Stromal cell of bone marrow (primary cell): ENCODE measurements at places on chromosomes 12 and 14.
A peak's percentile ranks its signal among the peaks of the same experiment; 100 is the strongest.

- DNase-seq, result no peak
These were observed 69.9 kb downstream of the RBM19 start for GRCh38 chr12:113896194-113896593.

DNA sequence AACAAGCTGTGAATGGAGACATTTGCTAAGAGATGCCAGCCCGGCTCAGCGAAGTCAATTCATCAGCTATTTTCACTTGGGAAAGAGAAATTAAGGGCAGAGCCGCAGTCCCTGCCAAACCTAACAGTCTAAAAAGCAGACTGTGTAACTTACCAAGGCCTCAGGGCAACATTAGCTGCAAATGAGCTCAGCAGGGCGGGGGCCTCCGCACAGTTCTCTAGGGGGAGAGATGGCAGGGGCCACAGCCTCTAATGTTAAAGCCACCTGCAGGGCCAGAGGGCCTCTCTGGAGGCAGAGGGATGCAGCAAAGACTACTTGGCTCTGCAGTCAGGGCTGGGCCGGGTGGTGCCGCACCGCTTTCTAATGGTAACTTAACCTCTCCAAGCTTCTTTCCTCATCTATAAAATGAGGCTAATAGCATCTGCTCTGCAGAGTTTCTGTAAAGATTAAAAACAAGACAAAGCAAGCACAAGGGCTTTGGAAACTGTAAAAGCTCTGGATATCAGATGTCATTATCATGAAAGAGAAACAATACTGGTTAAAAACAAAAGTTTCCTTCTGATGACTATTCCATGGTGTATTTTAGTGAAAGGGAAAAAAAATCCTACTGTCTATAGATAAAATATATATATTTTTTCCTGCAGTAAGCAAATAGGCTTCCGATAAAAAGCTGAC, 13.4 kb upstream of the GPRC5A start:
- DNase-seq, result no peak

DNA sequence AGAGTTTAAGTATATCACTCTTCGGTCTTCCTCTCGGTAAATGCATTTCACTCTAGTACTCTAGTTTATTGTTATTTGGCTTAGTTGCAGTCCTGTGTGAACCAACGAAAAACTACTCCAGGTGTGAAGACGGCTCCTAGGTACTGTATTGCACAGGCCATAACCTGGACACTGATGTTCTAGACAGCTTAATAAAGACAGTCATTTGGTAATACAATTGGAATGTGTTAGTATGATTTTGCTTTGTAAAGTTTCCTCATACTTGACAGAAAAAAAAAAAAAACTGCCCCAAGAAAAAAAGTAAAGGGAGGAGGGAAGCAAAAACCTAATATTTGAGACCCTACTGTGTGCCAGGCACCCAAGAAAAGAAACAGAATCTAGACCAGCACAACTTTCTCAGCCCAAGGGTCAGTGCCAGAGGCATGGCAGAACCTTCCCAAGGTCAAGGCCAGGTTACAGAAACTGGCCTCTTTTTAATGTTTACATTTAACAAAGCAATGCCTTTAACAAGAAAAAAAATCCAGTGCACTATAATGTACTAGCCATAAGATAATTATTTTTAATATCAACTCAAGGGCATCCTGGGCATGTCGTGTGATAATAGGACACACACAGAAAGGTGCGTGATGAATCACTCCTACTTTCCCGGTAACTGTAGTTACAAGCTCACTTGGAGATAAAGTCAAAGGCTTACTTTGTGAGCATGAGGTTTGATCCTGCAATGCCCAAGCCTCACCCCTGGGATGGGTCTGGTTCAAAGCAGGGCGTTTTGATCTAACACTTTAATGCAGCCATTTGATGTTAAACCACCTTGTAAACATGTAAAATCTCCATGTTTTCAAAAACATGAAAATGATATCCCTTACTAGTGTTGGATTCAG, 110.6 kb downstream of the BMP4 start:
- no peak for DNase-seq

GRCh38 chr12:70028918-70029317, 203.9 kb downstream of the MYRFL start:
- DNase-seq, result no peak

GRCh38 chr12:91074851-91075250, 17.0 kb upstream of the KERA start:
- DNase-seq, result no peak

DNA sequence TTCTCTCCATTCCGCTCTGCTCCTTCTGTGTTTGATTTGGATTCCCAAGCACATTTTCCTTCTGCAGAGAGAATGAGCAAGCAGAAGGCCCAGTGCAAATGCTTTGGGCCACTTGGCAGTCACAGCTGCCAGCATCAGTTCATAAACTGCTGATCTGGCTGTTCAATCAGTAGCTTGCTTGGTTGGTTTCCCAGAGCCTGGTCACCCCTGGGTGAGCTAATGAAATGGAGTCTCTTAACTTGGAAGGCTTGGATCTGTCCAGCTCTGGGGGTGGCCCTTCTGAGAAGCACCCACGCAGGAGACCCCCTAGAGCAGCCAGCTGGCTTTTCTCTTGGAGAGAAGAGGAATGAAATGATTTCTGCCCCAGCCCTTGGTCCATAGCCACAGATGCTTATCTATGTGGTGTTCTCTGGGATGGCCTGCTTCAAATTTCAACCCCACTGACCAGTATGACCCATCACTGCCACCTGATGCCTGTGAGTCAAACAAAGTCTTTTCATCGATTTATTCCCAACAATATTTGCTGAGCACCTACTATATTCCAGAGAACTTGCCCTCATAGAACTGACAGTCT, 30.3 kb downstream of the FAIM2 start:
- DNase-seq, result peak; percentile 79

DNA sequence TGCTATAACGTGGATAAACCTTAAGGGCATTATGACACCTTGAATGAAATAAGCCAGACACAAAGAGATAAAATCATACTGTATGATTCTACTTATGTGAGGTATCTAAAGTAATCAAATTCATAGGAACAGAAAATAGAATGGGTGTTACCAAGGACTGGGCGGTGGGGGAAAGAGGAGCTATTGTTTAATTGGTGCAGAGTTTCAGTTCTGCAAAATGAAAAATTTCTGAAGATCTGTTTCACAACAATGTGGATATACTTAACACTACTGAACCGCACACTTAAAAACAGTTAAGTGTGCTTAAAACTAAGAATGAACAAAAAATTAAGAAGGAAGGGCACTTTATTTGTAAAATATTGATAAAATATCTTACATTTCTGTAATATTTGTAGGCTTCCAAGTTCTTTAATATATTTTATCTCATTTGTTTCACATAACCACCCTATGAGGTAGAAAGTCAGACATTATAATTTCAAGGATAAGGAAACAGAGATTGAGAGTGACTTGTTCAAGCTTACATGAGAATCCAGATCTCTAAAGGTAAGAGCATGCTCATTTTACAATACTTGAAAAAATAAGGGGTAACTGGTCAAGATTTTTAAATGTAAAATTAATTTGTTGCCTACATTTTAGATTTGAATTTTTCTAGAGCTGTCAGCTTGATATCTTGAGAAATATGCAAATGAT, 14.9 kb downstream of the LTA4H start:
- DNase-seq, result no peak

DNA sequence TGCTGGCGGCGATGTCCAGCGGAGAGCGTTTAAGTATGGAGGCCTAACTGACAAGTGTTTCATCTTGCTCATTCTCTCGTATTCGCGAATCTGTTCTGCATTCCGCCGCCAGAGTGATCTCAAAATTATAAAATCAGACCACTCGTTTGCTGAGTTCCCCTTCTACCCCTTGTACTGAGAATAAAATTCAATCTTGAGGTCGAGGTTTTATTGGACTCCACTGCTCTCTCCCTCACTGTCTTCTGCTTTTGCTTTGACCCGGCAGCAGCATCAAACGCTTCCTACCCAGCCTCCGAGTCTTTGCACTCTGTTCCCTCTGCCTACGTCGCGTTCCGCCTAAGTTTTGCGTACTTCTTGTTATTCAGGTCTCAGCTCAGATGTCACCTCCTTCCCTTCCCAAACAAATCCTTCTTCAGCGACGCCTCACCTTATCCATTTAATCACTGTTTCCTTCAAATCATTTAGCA, 462 bp downstream of the KNTC1 start:
- no peak for DNase-seq

GRCh38 chr14:23020143-23021128, 10.5 kb upstream of the C14orf93 start:
- no peak for DNase-seq

DNA sequence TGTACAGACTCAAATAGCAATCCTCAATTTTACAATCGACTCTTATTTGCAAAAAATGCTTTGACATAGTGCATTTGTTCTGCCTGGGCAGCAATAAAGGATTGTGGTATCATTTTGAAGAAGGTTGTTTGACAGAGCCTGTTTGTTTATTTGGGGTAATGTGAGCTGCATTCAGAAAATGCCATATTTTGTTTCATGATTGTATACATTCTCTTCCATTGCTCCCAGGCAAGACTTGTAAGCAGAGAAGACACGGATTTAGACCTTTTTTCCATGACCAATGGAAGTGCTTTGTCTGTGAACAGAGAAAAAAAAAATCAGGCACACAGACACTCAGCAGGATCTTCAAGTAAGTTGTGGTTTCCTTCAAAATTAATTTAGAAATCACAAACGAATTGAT, 35.5 kb upstream of the ALX1 start:
- no peak for DNase-seq

DNA sequence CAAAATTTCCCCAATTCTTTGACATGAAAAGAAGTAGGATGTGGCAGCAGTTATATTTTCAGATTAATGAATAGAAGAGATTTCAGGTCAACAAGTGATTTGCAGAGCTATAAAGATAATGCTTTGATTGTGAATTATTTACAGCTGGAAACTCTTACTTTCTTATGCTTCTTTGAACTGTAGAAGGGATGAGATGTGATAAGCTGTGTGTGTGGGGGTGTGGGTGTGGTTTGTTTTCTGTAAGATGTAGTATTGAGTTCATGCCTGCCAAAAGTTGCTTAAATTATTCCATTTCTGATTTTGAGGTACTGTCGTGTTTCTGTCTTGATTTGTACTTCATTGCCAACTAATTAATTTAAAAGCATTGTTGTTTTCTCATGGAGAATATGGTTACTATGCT, 22.7 kb downstream of the AEBP2 start:
- DNase-seq, result no peak

GRCh38 chr12:47679785-47680184, 26.0 kb downstream of the RPAP3 start:
- no peak for DNase-seq

DNA sequence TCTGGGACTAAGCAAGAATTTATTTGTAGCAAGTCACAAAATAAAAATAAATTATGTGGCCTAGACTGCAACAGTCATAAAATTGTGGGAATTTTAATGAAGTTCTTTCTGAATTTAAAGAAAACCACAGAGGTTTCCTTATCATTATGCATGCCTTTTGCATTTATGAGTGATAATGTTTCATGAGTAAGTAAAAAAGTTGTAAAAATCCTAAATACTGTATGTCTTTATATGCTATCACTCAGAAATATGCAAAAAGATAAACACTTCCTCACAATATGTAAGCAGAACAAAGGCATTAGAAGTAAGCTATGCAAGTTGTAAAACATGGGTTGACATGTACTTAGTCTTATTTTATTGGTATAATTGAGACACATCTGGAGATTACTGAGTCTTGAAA, 239.4 kb upstream of the PDE3A start:
- no peak for DNase-seq

DNA sequence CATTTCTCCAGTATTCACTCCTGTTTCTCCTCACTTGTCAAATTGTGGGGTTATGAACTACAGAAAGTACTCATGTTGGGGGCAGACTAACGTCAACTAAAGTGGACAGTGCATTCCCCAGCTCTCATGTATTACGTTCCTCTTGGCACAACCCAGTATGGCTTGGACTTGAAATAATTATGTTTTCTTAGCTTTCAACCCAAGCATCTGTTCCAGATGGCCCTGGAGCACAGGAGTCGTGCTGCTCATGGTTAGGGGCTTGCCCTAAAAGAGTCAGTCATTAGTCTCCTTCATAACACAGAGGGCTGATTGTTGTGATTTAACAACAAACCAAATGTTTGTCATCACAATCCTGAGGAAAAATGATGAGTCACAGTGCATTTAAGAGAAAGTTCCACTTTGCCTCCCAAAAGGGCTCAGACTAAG, 154.4 kb downstream of the RPAP3 start:
- peak; percentile 10 for DNase-seq

- no peak for DNase-seq
These were observed 4.3 kb upstream of the APPL2 start for GRCh38 chr12:105240228-105240627.

GRCh38 chr14:68442828-68443629, 349.8 kb downstream of the ZFP36L1 start:
- peak; percentile 91 for DNase-seq

GRCh38 chr12:26651566-26652188, 181.3 kb downstream of the ITPR2 start:
- peak; percentile 49 for DNase-seq

- no peak for DNase-seq
These were observed 289.1 kb downstream of the RPS29 start for GRCh38 chr14:49297102-49297501.

- no peak for DNase-seq
These were observed 835.2 kb downstream of the FSCB start for GRCh38 chr14:43671716-43672485.

DNA sequence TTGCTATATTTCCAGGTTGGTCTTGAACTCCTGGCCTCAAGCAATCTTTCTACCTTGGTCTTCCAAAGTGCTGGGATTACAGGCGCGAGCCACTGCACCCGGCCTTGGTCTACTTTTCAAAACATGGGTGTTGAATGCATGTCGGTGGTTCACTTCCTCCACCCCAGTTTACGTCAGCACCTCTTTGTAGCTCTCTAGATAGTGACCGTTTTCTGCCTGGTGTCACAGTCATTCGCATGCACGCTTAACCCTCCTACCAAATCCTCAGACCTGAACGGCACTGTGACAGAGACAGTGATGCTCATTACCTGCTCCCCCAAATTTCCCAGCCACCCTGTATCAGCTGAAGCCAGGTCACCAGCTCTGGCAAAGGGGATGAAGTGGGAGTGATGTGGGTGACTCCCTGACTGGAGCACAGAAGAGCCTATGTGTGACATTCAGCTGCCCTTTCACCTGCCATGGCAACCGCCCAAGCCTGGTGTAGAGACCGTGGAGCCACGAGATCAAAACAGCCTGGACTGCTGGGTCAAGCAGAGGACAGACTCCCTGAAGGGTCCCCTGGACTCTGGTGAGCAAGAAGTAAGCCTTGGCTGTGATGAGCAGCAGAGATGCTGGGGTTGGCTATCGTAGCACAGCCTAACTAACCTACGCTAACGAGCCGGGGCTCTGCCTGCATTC, 66.2 kb upstream of the GPR68 start:
- no peak for DNase-seq

DNA sequence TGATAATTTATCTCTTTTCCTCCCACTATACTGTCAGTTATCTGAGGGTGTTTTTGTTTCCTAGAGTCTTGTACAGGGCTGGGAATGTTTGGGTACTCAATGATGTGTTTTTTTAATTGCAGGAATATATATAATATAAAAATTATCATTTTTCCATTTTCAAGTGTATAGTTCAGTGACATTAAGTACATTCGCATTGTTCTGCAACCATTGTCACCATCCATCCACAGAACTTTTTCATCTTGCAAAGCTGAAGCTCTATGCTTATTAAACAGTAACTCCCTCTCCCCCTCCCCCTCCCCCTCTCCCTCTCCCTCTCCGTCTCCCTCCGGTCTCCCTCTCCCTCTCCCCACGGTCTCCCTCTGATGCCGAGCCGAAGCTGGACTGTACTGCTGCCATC, 93.0 kb upstream of the MANSC4 start:
- DNase-seq, result no peak
